ENCODE measurements at places on chromosomes 7 and 10.

- no peak for DNase-seq
Measured at GRCh38 chr10:45144326-45145070, 143.8 kb downstream of the ZNF22 start.

DNA sequence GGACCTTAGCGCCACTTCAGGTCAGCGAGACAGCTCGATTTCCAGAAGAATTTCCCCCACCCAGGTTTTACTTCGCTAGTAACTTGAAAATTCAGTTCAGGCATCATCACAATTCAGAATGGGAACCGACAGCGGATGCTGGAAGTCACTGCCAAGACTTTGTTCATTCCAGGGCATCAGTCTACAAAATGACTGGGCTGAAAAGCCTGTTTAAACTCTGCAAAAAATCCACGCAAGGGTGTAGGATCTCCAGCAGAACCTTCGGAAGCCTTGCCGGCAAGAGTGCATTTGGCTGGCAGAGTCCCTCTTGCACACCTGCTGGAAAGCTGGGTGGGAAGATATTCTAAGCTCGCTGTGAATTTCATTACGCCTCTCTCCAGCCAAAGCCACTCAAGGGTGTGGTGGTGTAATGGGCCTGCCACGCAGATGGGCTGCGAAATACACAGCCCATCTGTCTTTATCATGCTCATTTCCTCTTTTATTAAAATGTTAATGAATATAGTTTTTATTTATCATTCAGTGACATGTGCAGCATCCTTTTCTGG, 672.0 kb upstream of the FOXK1 start:
- no peak for DNase-seq

- no peak for DNase-seq
Measured at GRCh38 chr10:132437541-132437950, 40.5 kb downstream of the PWWP2B start.

GRCh38 chr7:87212498-87212897, 7.0 kb downstream of the TMEM243 start:
- no peak for DNase-seq

DNA sequence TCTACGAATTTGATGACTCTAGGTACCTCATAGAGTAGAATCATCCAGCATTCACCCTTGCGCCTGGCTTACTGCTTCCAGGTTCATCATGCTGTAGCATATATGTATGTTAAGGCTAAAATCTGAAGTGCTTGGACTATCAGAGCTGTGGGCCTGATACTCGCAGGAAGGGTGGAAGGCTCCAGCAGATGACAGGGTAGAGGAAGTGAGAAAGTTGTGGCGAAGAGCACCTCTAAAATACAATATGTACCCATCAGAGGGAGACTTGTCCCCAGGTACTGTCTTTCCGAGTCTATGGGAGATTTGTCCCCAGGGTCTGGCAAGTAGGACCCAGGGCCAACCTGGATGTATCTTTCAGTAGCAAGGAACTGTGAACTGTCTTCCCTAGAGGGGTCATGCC, 48.1 kb upstream of the PLEKHA1 start:
- no peak for DNase-seq

GRCh38 chr10:13608246-13608853, 21.6 kb downstream of the PRPF18 start:
- DNase-seq, result no peak

DNA sequence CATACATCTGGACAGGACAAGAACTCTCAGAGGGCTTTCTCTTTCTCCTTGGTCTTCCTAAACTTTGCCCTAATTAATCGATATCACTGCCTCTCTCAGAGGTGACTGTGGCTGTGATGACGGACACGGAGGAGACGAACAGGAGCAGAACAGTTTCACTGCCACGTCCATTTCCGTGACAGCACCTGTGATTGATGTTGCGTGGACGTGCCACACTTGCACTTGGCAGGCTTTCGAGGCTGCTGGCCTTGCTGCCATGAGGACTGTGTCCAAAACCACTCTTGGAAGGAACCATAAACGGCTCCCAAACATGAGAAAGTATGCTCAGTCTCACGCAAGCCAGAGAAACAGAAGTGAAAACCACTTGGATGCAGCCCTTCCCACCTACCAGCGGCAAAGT, 308.1 kb downstream of the DNAJB6 start:
- DNase-seq, result no peak

DNA sequence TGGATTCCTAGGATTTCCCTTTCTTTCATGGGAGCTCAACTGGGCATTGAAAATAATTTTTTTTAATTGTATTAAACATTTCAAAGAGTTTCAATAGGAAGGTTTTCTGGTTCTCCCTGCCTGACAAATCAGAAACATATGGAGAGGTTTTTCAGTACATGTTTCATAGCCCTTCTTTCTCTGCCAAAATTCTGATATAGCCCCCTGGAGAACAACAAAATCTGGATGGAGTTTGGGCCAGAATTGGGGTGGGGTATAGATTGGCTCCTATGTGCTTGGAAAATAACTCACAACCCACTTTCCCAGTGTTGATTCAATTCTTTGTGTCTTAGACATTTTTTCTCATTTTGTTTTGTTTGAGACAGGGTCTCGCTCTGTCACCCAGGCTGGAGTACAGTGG, 24.6 kb upstream of the EIF4H start:
- no peak for DNase-seq

All from activated CD8-positive, alpha-beta memory T cell treated with anti-CD3 and anti-CD28 coated beads for 1 hour (primary cell).